ENCODE measurements at places on chromosomes 3 and 15.

DNA sequence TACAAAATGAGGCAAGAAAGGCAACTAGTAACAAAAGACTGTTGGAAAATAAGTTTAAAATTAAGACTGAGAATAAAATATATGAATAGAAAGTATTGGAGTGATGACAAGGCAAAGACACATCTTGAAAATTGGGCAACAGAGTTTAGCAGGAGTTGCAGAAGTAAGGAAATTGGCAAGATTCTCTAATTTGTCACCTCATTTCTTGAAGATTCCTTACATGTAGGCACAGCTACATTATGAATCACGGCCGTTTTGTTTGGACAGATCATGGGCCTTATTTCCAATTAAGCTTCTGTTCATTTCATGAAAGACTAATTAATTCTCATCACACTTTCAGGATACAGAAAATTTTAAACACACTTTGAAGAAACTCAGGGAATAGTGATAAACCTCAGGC, 170.1 kb downstream of the ROBO1 start:
- no peak for DNase-seq

GRCh38 chr3:152120601-152121269, 148.0 kb upstream of the MBNL1 start:
- no peak for DNase-seq

- no peak for DNase-seq
Observed at GRCh38 chr3:46549989-46550388, 16.1 kb downstream of the LRRC2 start.

GRCh38 chr15:25936004-25936403, 72.9 kb upstream of the ATP10A start:
- DNase-seq, result no peak

GRCh38 chr3:121924734-121925133, 30.5 kb downstream of the SLC15A2 start:
- no peak for DNase-seq

DNA sequence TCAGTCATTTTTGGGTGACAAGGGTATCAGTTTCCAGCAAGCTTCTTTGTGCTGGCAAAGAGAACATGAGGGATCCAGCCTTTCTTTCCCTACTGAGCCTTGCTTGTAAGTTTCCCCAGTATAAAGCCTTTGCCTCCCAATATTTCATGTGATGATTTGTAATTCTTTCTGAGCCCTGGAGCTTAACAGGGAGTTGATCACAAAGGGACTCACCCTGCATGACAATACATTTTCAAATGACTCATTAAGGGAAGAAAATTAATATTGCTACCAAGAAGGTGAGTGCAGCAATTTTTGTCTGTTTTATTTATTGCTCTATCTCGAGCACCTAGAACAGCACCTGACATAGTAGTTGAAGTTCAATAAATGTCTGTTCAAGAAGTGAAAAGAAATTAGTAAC, 27.7 kb downstream of the OXSM start:
- DNase-seq, result no peak

DNA sequence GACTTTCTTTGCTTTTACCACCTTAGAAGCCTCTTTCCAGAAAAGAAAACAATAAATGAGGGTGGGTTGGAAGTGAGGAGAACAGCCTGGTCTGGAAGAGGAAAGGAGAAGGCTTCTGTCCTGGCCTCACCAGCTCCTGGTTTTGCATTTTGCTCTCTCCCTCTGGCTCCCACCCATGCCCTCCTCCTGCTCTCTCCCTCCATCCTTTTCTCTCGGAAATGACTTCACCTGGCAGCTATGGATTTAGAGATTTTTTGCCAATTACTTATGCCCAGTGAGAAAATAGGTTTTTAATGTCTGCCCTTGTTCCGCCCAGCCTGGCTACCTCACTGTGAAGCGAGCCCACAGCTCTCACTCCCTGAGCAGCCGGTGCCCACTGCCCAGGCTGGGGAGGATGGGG, 77.9 kb upstream of the NTRK3 start:
- no peak for DNase-seq

DNA sequence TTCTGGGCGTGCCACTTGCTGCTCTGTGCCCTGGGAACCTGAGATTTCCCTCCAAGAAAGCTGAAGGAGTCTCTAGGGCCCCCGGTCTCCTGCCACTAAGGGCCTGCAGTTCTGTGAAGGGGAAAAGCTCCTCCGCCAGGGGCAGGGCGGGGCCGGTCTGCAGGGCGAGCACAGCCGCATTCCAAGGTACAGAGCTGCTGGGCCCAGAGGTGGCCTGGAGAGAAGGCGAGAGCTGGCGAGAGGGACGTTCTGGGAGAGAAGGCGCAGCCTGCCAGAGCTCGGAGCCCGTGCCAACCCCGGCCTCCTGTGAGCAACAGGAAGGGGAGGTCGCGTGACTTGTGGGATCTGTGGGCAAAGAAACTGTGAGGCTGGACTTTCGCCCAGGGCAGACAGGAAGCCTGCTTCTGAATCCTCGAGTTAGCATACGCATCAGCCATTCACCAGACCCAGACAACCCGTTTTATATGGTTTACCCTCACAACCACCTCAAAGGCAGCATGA, 500.4 kb downstream of the SHQ1 start:
- DNase-seq, result no peak

GRCh38 chr15:79378394-79379109, 53.6 kb upstream of the MINAR1 start:
- DNase-seq, result no peak

All from stimulated activated CD8-positive, alpha-beta memory T cell treated with anti-CD3 and anti-CD28 coated beads, Interleukin-4, amount 100 ng/mL, for 1 hour (primary cell).